CD8-positive, alpha-beta T cell (primary cell): ENCODE measurements at places on chromosomes 12 and 14.

DNA sequence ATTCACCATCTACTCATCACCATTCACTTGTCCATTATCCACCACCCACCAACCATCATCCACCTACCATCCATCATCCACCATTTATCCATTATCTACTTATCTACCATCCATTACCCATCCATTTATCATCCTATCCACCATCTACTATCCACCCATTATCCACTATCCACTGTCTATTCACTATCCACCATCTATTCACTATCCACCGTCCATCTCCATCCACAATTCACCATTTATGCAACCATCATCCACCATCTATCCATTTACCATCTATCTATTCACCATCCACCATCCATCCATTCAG, 1.5 kb upstream of the AMN start:
- no peak for DNase-seq

- DNase-seq, result no peak
Observed at GRCh38 chr14:32332415-32333316, 3.6 kb downstream of the AKAP6 start.

DNA sequence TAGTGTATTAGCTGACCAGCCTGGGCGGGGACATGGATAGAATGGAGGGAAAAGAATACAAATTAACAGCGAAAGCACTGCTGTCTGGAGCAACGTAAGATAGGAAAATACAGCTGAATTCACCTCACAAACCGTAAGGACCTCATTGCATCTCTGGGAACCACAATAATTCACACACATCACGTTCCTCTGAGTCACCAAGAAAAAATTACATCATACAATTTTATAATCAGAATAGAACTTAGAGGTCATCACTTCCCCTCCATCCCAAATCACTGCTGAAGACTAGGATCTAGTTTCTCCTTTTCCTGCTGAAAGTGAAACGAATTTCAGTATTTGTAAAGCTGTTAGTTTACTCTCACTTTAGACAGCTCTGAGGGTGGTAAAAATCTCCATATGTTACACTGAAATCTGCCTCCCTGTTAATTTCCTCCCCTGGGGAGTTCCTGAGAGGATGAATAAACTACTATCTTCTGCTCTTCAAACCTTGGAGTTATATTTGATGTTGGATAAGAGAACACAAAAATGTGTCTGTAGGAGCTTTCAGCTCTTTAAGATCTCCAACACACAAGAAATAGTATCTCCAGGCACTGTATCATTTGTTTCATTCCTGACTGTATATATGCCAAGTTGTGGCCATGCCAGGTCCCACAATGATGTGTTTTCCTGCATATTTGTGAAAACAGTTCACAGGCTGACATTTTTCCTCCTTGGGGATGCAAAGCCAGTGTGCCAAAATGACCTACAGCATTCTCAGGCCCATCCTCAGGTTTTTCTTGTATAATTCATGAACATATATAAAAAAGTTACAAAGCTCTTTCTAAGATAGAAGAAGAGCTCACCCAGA, 63.8 kb upstream of the SSTR1 start:
- no peak for DNase-seq

DNA sequence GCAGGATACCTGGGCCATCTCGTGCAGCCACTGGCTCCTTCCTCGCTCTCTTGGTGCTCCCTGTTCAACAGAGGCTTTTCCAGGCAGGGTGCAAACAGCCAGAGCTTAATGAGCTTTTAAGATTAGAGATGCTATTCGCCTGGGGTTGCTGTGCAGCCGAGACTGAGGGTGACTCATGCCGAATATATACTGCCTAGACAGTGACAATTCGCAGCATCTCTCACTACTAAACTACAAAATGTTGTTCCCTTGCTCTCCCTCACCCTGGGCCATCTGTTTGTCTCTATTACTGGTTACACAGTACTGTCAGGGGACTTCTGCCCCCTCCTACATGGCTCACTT, 26.0 kb upstream of the TESC start:
- no peak for DNase-seq
